ENCODE measurements at places on chromosomes 3 and 15.

DNA sequence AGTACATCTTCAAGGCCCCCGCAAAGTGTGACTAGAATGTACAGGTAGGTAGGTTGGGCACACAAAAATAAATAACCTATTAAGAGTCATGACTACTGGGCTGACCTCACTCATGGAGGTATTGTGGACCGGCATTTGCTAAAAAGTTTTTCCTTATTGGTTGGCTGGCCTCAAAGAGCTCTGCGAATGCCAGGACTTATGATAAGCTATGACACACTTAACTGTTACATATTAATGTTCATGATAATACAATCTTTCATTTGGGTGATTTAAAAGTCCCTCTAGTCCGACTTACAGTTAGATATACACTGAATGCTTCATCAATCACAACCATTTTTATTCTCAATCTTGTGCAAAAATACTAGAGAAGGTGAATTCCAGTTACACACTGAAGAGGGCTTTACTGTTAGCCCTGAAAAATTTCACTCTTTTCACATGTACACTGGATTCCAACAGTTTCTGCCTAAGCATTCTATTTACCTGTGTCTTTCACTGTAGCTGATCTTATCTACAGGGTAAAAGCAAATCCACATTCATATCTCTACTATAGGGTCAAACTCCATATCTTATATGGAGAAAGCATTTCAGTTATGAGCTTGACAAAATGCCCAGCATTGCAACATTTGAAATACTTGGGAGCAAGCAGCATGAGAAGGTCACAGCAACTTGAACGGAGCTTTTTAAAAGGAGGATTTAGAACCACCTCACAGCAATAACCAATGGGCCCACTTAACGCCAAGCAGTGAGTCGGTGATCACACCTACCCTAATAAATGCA is 329.1 kb downstream of the FOXP1 start:
- no peak for DNase-seq

DNA sequence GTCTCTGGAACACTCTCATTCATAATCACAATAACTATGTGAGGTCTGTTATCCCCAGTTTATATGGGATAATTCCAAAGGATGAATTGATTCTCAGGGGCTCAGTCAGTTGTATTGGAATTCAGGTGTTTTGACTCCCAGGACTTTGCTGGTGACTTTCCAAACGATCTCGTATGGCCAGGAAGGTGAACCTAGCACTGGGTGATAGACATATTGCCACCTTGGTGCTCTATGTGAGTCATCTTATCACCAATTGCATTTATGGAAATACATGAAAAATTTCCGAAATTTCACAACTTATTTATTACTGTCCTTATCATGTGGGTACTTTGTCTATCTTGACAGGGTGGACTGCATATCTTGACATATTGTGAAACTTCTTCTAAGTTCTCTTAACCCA is 287.3 kb downstream of the WDR72 start:
- no peak for DNase-seq

- no peak for DNase-seq
Observed at GRCh38 chr3:181948286-181948685, 236.6 kb downstream of the SOX2 start.

- DNase-seq = no peak
Observed at GRCh38 chr3:188196232-188196990, 42.5 kb downstream of the LPP start.

DNA sequence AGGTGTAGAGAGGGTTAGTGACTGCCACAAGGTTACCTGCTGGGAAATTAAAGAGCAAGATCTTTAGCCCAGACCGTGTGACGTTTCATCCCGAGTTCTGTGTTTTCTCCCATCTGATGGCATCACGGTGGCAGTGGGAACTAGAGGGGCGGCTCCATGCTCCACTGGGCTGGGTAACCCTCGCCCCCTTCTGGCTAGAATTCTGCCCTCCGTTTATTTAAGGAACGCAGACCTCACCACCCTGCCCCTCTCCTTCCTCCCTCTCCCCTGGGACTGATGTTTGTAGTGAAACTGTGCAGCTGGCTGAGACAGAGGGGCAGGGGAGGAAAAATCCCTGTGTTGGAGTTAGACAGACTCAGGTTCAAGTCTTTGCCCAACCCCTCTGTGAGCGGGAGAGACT is 65.6 kb downstream of the ITGA11 start:
- no peak for DNase-seq

DNA sequence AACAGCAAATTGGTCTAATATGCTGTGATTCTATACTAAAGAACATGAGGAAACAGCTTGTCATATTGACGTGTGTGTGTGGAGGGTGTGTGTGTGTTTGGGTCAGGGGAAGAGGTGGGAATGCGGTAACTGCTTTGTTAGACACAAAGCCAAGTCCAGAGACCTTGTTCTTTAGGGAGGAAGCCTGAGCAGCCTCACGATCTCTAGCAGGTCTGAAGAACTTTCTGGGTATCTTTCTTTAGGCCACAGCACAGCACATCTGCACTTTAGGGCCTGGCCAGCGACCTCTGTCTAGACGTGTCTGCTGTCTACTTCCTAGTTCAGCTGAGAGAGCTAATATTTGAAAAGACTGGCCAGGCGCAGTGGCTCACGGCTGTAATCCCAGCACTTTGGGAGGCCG is 220.0 kb upstream of the TPRG1 start:
- no peak for DNase-seq

DNA sequence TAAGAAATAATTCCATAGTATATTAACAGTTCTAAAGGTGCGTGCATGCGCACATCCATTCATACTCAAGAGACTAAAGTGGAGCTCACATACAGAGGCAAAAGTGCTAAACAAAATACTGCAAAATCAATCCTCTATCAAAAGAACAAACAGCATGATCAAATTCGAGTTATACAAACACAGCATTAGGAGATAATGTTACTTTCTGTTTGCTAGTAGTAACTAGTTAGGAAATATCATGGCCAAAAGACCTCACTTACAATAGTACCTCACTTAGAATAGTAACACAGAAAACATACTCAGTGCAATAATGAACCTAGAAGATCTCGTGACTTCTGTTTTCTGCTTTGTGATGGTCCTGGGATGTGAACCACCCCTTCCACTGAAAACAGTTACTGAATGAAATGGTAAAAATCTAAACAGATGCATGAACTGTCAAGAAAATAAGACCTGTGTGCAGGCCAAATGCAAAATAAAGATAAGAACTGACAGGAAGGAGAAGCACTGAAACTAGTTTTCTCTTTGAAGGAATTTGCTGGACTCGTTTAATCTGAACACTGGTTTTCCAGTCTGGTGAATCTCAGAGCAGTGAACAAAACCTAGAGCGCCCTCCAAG is 20.9 kb upstream of the CEMIP start:
- no peak for DNase-seq

GRCh38 chr3:28134792-28135375 is 106.5 kb upstream of the CMC1 start:
- no peak for DNase-seq

- DNase-seq = no peak
Observed at GRCh38 chr15:48625126-48625525, 20.4 kb downstream of the FBN1 start.

GRCh38 chr3:7254251-7254650 is 393.3 kb downstream of the GRM7 start:
- no peak for DNase-seq

DNA sequence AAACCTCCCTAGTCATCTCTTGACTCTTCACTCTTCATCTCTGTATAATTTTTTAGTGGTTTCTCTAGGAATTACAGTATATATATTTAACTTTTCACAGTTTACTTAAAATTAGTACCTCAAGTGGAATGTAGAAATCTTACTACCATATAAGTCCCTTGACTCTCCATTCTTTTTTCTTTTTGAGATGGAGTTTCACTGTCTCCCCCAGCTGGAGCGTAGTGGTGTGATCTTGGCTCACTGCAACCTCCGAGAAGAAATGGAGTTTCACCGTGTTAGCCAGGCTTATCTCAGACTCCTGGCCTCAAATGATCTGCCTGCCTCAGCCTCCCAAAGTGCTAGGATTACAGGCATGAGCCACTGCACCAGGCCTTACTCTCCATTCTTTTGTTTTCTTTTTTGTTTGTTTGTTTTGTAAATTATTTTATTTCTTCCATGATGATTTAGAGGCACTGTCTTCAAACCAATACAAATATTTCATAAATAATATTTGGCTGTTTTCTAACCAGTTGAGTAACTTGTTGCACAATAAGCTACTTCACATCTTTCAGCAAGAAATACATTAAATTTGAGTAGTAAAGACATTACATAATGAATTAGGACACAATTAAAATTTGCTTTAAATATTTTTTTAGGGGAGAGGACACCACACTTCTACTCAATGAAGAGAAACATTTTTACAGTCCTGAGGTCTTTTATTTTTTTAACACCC is 144.8 kb downstream of the RBPMS2 start:
- no peak for DNase-seq

- DNase-seq = no peak
Observed at GRCh38 chr3:186605561-186606545, 7.0 kb upstream of the AHSG start.

DNA sequence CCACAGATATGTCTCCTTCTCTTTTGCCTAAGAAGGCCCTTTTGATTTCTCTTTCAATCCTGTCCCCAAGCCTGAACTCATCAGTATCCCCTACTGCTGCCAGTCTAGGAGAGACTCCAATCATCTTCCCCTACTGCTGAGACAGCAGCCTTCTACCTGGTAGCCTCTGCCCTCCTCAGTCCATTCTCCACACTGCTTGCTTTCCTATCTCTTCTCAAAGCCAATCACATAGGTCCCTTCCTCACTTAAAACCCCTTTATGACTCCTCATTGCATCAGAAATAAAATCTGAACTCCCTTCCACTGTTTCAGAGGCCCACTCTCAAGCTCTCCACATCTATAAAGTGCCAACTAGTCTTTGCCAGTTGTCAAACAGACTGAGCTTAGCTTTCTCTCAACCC is 1081.8 kb upstream of the CFAP20DC start:
- no peak for DNase-seq

- no peak for DNase-seq
Observed at GRCh38 chr15:87228460-87228859, 1028.1 kb downstream of the NTRK3 start.

GRCh38 chr3:137988152-137988551 is 21.8 kb upstream of the CLDN18 start:
- no peak for DNase-seq

GRCh38 chr15:52502608-52503007 is 26.1 kb downstream of the MYO5A start:
- no peak for DNase-seq

GRCh38 chr3:182808041-182808770 is 14.9 kb downstream of the ATP11B start:
- DNase-seq = no peak

DNA sequence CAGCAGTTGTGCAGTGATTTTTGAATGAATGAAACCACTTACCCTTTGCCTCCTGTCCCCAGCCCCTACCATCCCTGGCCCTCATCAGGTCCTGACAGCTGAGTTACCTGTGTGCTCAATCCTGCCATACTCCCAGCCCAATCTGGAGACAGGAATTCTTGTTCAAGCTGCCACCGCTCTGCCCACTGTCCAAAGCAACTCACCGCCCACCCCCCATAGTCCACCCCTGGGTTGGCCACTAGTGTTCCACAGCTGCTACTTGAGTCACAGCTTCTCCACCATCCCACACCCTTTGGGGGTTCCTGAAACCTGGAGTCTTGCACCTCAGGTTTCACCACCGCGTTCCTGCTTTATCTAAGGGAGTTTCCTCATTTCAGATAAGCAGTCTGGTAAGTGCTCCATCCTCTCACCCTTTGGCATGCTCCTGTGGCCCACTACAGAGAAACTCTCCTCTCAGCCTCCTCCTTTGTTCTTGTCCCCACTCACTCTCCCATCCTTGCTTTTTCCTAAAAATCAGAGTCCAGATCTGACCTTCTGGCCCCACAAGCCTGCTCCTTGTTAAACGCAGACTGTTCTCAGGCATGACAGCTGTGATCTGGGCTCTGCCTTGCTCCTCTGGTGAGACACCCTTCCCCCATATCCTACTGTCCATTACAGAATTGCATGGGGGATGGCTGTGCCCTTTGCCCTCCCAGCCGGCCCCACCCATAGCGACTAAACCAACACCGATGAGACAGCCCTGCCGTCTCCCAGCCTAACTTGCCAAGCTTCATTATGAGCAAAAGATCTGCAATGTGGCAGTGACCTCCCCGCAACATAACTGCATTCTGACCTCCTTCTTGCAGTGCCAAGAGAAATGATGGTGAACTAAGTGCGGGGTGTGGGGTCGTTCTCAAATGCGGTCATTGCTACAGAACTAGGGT is 50.0 kb downstream of the CYP19A1 start:
- no peak for DNase-seq

GRCh38 chr3:1774597-1774996 is 324.1 kb upstream of the CNTN4 start:
- no peak for DNase-seq
